ENCODE measurements at places on chromosomes 12 and 14.

GRCh38 chr14:72305561-72305960, 373.3 kb downstream of the RGS6 start:
- DNase-seq = no peak

DNA sequence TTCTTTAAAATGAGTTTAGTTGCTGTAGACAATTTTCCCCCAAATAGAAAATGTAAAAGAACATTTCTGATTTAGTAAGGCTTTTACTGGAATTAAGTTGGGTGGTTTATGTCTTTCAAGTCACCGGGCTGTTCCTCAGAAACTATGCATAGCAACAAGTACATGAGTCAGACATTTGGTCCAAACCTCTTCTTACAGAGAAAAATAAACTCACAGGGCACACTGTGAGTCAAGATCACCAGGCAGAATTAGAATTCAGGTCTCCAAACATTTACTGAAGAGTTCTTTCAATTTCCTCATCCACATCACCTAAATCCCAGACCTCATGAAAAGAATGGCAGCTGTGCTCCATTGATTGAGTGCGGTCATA, 476.1 kb upstream of the SOX5 start:
- DNase-seq = no peak

- DNase-seq = no peak
These were observed 35.0 kb downstream of the PIK3C2G start for GRCh38 chr12:18296201-18296908.

DNA sequence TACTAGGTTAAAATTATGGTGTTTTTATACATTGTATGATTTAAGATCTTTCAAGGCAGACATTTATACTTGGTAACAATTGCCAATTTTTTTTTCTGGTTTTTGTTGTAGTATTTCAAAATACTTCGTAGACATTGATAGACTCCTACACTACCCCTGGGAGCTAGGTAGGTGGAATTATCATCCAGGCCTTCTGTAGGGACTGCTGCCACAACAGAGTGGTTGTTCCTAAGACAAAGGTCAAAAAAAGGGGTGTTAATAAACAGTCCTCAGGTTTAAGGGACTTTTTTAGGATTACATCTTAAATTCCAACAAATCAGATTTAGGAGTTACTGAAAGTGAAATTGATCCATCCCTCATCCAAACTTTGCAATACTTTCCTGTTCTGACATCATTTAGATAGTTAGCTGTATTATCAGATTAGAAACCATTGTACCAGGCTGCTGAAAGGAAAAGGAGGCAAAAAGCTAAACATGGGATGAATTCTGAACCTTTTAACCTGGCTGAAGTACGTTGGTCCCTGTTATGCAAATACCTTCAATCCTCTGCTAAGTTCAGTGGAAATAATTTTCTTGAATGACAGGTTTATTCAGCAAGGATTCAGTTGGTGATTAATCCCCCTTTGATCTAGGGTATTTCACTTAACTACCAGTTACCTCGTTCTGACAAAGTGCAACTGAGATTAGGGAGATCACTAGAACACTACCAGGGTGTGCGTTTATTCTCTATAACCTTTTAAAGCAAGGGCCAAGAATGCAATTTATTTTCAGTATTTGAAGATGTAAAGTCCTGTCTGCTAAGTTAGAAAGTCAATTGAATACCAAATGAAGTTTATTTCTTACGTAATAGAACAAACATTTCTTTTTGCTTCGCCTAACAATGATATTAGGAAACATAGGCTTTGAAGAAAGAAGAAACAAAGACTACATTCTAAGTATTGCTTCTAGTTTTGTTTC, 23.2 kb downstream of the AP5M1 start:
- DNase-seq = no peak

DNA sequence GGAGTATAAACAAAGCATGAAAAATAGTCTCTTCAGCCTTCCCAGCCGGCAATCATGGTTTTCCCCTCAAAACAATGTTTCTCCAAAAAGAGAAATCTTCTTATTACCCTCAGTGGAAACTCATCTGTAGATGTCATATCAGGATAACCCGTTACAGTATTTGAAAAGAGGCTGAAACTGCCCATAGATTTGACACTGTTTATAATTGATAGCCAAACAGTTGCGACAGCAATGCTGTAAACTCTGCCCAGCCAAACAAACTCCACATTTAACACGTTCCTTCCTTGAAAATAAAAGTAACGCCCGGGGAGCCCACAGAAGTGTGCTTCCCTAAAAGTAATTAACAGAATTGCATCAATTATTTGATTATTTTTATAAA, 201.3 kb upstream of the FOXN3 start:
- DNase-seq = no peak

DNA sequence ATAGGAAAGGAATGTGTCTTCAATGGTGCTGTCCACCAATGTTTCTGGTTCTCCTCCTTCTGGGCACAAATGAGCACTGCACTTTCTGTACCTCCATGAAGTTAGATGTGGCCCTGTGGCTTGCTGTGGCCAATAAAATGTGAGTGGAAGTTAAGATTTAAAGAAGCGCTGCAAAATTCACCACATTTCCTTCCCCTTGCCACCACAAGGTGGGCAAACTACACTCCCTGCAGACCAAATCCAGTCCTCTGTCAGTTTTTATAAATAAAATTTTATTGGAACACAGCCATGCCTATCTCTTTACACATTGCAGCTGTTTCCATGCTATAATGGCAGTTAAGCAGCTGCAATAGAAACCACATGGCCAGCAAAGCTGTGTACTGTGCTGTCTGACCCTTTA, 141.4 kb upstream of the TMPO start:
- no peak for DNase-seq

DNA sequence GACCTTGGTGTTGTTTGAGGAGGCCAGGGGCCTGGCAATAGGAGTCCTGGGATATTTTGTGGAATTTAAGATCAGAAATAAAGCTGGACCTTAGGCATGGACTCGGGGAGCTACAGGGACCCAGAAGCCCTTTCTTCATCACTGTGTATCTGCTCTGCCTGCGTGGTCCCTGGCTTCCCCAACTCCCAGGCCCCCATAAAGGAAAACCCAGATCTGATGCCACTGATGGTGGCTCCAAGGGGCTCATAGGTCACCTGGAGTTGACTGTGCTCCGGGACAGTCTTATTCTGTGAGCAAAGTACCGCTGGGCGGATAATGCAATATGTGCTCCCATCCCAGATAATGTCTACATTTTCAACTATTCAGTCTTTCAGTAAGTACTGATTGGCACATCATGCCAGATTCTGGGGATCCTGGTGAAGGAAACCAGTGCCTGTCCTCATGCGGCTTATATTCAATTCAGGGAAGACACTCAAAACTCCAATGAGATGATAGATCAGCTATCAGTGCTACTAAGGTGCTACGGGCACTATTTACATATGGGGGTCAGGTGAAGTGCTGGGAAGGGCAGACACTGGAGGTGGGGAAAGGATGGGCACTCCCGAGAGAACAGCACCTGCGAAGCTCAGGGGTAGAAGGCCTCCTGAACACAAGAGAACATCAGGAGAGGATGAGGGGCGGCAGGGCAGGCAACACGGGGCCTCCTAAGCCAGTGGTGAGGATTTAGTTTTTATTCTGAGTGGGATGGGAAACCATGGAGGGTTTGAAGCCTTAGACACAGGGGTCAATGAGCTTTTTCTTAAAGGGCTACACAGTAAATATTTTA, 5.5 kb upstream of the SELPLG start:
- DNase-seq = no peak

GRCh38 chr14:68459480-68460136, 333.3 kb downstream of the ZFP36L1 start:
- no peak for DNase-seq

GRCh38 chr12:8455727-8456360, at the start of gene CLEC6A:
Gene CLEC6A, plus strand, starts transcription at chr12:8455962. Its CDS starts 150 bp downstream, at chr12:8456112.
- DNase-seq = no peak

DNA sequence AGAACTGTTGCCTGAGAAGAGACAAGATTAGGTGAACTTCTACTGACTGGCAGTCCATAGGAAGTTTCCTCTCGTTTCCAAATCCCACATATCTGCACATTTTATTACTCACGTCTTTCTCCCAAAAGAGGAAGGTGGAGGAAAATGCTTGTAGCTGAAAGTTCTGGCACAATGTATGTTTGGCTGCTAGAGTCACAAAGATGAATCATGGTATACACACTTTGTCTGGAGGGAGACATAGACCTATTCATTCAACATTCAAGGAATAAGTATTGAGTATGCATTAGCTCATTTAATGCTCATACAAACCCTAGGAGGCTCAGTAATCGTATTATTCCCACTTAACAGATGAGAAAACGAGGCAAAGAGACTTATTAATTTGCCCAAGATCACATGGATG, 291.8 kb downstream of the FOXN3 start:
- DNase-seq = no peak

DNA sequence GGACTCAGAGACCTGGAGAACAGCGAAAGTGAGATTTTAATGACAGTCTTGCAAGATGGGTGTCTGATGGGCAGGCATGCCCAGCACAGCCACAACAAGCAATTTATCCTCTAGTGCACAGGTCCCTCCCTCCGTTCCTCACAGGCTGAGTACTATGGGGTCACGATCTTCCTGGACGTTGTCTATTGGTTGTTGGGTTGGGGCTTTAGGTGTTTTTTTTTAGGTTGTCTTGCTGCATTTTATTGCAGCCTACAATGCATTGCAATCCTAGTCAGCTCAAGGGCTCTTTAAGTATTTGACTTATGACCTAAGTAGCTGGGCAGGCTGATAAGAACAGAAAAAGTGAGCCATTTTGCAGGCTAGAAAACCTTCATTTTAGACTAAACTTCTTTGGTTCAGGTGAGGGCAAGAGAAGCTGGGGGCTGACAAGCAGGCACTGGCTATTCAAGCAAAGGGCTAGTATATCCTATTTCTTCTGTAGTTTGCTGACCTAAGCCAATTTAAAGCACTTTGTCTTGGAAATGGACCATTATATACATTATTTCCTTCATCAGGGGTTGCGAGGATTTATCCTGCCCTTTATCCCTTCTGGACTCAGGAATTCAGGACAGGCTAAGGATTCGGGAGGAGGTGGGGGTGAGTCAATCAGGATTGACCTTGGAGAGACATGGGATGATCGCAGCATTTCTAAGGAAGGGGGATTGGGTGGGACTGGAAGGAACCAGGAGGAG, 6.0 kb downstream of the KRT7 start:
- DNase-seq = no peak

All from CD4-positive, alpha-beta T cell treated with Interleukin-15 for 1 hour (primary cell).